ENCODE measurements at places on chromosomes 5 and 9.

DNA sequence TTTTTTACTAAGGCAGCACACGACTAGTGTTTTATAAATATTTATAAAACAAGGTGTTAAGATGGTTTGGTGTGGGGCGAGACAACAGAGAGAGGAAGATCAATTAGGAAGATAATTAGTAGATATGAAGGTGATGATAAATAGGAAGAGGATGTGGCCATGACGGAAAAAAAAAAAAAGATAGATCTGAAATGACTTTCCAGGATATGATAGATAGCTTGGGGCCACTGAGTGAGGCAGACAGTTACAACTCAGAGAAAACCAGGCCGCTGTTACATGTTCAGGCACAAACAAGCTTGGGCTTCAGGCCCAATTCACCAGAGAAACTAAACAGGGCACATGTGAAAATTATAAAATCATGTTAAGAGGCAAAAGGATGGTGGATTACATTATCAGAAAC lies 43.2 kb downstream of the KIAA0825 start:
- no peak for DNase-seq

GRCh38 chr9:109730228-109730627 lies 49.8 kb upstream of the PALM2AKAP2 start:
- no peak for DNase-seq

DNA sequence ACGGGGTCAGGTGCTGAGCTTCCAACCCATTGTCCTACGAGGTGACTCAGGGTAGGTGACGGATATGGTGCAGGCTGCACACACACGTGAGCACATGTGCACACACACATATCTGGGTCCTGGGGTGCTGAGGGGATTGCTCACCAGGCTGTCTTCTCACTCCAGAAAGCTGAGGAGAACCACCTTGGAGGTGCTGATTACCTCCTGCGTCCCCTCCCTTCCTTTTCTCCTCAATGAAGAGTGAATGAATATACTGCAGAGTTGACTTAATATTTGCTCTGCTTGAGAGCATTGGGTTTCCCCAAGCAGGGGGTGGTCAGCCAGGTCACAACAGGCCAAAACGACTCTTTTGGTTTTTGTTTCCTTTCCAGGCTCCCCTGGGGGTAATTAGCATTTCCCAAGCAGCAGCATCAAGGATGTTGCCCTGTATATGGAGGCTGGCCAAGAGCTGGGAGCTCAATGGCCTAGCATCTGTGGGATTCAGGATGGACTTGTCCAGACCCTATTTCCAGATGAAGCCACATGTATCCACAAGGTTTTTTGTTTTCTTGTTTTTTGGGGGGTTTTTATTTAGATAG lies 49.7 kb downstream of the PDZD2 start:
- no peak for DNase-seq

DNA sequence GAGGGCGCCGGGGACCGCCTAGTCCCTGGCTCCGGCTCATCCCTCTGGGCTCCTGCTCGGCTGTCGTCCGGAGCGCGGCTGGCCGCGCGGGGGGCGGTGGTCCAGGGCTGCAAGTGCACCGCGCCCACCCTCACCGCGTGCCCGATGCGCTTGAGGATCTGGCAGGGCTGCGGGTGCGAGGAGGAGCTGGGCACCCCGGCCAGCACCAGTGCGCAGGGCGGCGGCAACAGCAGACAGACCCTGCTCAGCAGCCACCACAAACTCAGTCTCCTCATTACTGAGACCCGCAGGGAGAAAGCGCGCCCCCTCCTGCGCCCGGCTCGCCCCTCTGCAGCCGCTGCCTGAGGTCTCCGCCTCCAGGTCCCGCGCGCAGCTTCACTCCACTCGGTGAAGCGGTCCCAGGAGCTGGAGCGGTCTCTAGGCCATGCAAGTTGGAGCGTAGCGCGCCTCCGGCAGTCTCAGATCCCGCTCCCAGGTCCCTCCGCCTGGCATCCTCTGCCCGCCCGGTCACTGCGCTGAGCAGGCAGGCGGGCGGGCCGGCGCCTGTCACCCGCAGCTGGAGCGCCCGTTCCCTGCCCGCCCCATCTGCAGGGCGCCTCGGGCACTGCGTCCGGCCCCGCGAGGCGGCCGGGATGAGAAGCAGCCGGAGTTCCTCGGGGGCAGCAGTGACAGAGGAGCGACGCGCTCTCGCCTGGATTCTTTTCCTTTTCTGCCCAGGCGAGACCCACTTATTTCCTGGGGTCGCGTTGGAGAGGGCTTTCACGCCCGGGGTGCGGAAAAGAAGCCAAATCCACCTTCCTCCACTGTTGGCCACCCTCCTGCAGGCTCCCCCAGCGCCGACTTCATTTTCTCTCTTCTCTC lies 512 bp downstream of the GRIN3A start:
- no peak for DNase-seq

GRCh38 chr9:72986522-72987116 lies 33.8 kb upstream of the ALDH1A1 start:
- DNase-seq = no peak

DNA sequence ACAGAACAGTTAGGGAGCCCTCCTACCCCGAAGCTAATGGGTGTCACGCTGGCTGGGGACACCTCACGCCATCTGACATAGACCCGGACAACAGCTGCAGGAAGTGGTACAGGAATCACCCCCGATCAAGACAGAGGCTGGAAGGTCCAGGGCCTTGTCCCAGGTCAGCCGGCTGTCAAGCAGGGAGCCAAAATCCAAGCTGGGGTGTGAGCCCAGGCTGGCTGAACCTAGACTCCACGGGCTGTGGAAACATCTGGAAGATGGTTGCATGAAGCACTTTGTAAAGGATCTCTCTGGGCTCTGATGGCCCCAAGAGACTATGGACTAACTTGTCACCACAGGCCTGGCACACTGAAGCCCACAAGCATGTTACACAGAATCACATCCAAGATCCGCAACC lies 68.9 kb upstream of the STXBP1 start:
- no peak for DNase-seq

DNA sequence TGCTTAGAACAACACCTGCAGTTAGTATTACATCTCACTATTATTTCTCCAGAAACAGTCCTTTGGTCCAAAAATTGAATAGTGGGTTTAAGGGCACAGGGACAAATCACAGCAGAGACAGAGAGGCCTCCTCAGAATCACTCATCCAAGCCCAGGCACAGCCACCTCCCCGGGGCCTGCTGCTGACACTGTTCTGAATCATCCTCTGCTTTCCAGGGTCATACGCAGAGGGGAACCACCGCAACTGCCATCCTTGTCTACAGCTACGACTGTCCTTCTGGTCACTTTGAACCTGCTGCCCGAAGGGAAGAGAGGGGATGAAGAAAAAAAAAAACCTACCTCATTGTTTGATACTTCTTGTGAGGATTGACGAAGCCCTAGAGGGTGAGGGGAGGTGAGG lies 35.3 kb upstream of the MAN2A1 start:
- no peak for DNase-seq

GRCh38 chr5:97019435-97020117 lies 83.7 kb downstream of the LNPEP start:
- DNase-seq = no peak

- no peak for DNase-seq
Measured at GRCh38 chr5:156438076-156438475, 111.1 kb downstream of the SGCD start.

DNA sequence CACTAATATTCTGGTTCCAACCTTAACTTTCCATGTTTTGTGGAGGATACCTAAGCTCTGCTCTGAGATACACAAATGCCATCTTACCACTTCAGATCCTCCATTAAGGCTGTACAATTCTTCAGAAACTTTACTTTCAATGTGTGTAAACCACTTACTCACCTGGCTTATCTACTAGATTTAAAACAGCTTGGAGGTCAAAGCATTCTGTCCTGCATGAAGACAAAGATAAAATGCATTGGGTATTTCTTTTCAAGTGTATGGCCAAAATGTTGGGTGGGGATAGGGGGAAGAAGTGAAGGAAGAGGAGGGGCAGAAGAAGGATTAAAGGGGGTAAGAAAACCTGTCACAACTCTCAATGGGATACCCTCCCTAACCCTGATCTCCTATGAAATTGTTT lies 939 bp downstream of the GOLGA1 start:
- no peak for DNase-seq

GRCh38 chr9:124359855-124360678 lies 55.2 kb downstream of the PSMB7 start:
- DNase-seq = no peak

DNA sequence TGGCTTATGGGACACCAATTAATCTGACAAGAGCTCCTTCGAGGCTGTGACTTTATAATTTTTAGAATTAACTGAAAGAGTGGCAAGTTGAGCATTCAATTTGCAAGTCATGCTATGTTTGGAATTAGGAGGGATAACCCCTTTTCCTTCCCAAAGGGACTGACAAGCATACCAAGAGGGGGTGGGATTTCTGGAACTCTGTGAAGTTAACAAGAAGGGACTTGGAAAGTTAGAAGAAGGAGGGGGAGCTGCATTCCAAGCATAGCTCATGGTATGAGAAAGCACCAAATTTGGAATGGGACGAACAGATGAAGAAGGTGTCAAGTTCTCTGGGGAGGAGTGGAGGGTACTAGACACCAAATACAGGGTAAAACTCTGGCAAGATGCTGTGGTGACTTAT lies 8.9 kb upstream of the PALM2AKAP2 start:
- no peak for DNase-seq

- DNase-seq = no peak
Measured at GRCh38 chr5:127290019-127290945, at the start of gene MEGF10. MEGF10 (plus strand) TSS chr5:127290796; CDS start chr5:127331309, 40,513 bp downstream.

DNA sequence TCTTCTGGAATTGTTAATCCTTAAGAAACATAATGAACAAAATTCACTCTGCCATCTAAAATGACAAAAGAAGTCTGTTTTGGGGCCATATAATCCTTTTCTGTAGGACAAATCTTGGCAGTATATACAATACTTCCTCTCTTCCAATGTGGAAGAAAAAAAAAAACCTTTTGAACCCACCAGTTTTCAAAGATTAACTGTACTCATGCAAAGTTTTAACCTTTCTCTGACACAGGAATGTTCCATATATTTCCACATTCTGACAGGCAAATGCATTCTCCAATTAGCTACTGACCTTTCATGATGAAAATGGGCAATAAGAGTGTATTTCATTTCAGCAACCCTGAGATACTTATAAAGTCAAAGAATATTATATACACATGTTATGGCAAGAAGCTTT lies 65.4 kb downstream of the RNF130 start:
- DNase-seq = no peak

- DNase-seq = no peak
Measured at GRCh38 chr5:141735823-141736222, 53.8 kb upstream of the ARAP3 start.

- DNase-seq = no peak
Measured at GRCh38 chr5:170781946-170782345, 1.6 kb upstream of the GABRP start.

GRCh38 chr5:140073296-140073695 lies 30.2 kb upstream of the NRG2 start:
- no peak for DNase-seq

- no peak for DNase-seq
Measured at GRCh38 chr9:110142868-110143481, 65.0 kb downstream of the C9orf152 start.

DNA sequence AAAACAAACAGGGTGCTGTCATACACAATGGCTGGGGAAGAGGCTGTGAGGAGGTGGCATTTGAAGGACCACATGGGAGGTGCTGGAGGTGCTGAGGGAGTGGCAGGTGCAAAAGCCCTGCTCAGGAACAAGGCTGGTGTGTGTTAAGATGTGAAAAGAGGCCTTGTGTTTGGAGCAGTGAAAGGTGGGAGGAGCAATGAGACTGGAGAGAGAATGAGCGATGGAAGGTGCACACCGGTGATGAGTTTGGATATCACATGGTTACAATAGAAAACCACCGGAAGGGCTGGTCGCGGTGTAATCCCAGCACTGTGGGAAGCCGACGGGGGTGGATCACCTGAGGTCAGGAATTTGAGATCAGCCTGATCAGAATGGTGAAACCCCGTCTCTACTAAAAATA lies 9.2 kb upstream of the FIBCD1 start:
- DNase-seq = no peak

- DNase-seq = no peak
Measured at GRCh38 chr5:139787257-139787567, 8.4 kb upstream of the PSD2 start.

- DNase-seq = no peak
Measured at GRCh38 chr9:120970244-120970643, 43.6 kb upstream of the TRAF1 start.

- no peak for DNase-seq
Measured at GRCh38 chr9:133787754-133788025, 49.5 kb upstream of the SARDH start.

DNA sequence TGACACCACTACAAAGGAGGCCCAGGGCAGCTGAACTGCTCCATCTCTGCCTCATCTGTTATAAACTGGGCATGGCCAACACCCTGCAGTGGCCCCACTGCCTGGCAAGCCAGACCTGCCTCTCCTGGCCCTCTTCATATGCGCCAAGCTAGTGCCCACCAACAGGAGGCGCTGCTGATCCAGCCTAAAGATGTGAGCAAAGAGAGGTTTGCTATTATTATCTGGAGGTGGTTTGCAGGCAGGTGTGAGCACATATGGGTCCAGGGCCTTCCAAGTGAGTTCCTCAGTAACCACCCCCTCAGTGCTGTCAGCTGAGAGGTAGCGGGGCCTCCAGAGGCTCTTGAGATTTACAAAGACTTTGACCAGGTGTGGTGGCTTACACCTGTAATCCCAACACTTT lies 232.2 kb downstream of the SYK start:
- no peak for DNase-seq

GRCh38 chr5:6660688-6661087 lies 27.4 kb downstream of the SRD5A1 start:
- DNase-seq = no peak

- DNase-seq = no peak
Measured at GRCh38 chr5:83740741-83741140, 20.1 kb upstream of the HAPLN1 start.

DNA sequence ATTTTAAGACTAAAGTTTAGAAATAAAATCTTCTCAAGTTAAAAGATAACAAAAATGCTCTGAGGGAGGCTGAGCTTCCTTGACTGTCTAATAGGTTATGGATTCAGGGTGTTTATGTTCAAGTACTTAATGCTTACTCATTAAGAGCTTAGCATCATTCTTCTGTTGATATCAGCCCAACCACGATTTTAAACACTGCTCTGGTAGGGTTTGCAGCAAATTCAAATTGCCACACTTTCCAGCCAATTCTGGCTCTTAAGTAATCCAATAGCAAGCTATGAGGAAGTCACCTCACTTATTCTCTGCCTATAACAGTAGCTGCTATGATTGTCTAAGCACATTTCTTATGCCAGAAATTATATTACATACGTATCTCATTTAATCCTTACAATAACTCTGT lies 191.0 kb upstream of the KIF2A start:
- no peak for DNase-seq

DNA sequence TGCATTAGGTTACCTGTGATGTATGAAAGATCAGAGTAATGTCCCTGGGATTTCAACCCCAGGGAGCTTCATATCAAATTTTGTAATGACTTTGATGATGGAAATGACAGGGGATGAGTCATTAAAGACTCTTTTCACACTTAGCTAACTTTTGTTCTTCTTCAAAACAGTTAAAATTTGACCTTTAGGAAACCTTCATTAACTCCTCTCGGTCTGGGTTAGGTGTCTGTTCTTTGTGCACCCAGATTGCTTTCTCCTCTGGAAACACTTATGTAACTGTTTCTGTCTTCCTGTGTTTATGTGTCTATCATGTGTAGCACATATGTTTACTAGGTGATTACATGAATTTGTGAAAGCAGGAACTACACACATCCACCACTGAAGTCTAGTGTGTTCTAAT lies 1.6 kb downstream of the SRFBP1 start:
- DNase-seq = no peak

GRCh38 chr9:136773386-136774044 lies 9.2 kb upstream of the LCN15 start:
- DNase-seq = no peak

Data from esophagus squamous epithelium (tissue), 5 donors.